Activated naive CD8-positive, alpha-beta T cell treated with anti-CD3 and anti-CD28 coated beads, Interleukin-2, amount 10 ng/mL, durations not matched to agents 7 days and 5 days (primary cell): ENCODE measurements at places on chromosomes 2 and 18.

DNA sequence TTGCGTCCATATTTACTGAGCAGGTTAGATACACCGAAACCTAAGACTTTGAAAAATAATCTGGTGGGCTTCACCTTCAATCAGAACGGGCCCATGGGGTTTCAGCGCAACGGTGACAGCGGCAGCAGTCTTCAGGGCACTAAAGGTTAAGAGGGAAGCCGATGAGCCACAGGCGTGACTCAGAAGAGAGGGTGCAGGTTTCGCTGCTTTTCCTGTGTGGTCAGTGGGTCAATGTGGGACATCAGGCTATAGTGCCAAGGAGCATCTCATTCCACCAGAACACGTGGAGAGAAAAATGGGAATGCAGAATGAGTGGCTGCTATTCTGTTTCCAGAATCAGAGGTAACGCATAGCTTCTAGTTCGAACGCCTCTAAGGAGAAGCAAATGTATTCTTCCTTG lies 8.9 kb downstream of the PTGR3 start:
- no peak overlapping the region for H3K27ac ChIP-seq
- peaks cover 4% of the 10 kb centered on the region for H3K27me3 ChIP-seq
- H3K36me3 ChIP-seq, result peaks cover 14% of the 10 kb centered on the region
- no peak for DNase-seq

DNA sequence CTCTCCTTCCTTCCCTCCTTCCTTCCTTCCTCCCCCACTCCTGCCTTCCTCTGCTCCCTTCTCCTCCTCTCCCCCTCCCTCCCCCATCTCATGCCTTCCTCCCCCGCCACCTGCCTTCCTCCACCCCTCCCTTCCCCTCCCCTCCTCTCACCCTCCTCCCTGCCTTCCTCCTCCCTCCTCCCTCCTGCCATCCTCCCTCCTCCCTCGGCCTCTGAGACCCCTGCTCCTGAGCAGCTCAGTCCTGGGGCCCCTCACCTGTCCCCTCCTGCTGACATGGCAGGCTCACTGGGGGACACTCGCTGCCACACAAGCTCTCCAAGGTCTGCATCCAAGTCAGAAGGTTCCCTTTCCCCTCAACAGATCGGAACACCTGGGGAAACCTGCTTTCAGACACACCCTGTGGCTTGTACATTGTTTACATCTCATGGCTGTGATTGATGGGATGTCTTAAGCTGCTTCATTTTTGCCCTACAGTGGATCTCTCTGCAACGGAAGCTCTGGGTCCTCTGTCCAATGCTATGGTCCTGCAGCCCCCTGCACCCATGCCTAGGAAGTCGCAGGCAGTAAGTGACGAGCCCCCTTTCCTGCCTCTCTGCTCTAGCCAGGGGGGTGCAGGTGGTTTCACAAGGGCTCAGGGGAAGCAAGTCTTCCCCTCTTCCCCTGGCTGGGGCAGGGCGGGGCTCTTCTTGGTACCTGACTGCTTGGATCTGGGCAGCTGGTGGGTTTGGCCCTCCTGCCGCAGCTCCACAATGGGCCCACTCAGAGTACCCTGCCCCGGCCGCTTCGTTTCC lies 22.9 kb downstream of the ITGB1BP1 start:
- peak overlapping the region; percentile 54 for H3K27ac ChIP-seq
- no peaks in the 10 kb centered on the region for H3K27me3 ChIP-seq
- no peaks in the 10 kb centered on the region for H3K36me3 ChIP-seq

GRCh38 chr2:95165030-95165370 lies 609 bp upstream of the ZNF2 start:
- peaks cover 12% of the 10 kb centered on the region for H3K36me3 ChIP-seq
- H3K4me1 ChIP-seq, result peaks cover 20% of the 10 kb centered on the region
- no peaks in the 10 kb centered on the region for H3K27me3 ChIP-seq

DNA sequence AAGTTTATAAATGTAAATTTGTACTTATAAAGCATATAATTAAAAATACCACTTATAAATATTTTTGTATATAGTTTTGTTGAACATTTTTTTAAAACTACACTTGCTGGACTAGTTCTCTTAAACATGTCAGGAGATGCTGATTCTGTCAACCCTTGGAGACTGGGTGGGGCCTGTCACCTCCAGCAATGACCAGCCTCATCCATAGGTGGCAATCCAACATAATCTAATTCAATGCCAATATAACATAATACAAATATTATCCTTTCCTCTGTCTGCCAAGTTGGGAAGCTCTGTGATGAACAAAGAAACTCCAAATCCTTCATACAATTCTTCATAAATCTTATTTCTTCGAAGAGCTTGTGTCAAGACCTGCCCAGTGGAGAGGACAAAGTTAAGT lies 140.4 kb downstream of the RBMS1 start:
- DNase-seq, result no peak
- H3K36me3 ChIP-seq, result peaks cover 34% of the 10 kb centered on the region
- no peak overlapping the region for H3K27ac ChIP-seq
